Activated CD4-positive, alpha-beta T cell treated with anti-CD3 and anti-CD28 coated beads for 1 hour (primary cell): ENCODE measurements at places on chromosomes 4 and X.

DNA sequence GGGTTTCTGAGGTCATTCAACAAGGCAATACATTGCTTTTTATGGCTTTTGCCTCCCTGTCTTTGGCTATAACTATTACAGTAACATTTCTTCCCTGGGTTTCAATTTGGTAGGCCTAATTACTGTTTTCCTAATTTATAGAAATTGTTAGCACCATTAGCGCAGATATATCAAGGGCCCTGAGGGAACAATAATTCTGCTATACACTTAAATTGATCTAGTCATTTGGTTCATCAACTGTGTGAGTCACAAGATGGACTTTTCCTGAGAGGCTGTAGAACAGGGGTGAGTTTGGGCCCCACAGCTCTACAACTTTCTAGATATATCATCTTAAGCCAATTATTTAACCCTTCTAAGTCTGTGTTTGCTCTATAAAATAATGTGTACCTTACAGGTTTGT, 107.9 kb downstream of the COMMD8 start:
- DNase-seq: no peak

DNA sequence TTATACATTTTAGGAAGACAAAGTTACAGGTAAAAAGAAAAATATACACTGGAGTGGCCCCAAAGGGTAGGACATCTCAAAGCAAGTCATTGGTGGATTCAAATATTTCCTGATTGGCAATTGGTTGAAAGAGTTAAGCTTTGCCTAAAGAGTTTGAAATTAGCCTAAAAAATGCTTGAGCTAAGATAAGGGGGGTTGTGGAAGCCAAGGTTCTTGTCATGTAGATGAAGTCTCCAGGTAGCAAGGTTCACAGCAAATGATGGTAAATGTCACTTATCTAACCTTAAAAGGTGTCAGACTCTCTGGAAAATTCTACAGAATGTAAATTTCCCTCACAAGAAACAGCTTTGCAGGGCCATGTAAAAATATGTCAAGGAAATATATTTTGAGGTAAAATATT, 596.7 kb downstream of the FAT4 start:
- DNase-seq: no peak

DNA sequence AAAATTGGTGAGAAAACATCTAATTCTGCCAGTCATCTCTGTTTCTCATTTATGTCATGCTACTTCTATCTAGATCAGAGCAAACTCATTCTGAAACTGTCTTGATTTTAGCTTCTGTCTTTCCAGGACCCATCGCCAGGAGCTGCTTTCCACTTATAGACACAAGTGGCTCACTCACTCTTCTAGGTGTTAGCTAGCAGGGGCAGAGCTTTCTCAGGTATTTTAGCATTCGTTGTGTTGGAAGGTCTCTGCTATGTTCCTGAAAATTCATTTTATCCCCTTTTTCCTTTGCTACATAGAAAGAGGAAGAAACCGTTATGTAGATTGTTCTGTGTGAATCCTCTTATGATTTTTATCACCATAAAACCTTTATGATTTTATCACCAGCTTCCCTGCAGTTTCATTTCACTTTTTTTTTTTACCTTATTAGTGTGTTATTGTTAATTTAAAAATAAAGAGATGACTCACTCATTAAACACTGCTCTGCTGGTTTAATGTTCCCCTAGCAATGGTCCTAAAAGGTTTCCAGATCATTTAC, 246.6 kb upstream of the AADAT start:
- DNase-seq: no peak

DNA sequence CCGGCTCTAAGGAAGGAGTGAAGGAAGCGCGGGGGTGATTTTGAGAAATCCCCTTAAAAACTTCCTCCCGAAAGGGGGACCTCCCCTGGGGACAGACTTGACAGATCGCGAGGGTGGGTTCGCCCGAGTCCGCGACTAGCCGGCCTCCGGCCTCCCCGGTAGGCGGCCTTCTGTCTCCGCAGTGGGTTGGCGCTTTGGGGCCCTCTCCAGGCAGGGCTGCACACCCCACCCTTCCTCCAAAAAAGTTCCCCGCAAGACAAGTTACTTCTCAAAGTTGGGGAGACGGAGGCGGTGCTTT, 24.8 kb downstream of the HOPX start:
- DNase-seq: no peak

DNA sequence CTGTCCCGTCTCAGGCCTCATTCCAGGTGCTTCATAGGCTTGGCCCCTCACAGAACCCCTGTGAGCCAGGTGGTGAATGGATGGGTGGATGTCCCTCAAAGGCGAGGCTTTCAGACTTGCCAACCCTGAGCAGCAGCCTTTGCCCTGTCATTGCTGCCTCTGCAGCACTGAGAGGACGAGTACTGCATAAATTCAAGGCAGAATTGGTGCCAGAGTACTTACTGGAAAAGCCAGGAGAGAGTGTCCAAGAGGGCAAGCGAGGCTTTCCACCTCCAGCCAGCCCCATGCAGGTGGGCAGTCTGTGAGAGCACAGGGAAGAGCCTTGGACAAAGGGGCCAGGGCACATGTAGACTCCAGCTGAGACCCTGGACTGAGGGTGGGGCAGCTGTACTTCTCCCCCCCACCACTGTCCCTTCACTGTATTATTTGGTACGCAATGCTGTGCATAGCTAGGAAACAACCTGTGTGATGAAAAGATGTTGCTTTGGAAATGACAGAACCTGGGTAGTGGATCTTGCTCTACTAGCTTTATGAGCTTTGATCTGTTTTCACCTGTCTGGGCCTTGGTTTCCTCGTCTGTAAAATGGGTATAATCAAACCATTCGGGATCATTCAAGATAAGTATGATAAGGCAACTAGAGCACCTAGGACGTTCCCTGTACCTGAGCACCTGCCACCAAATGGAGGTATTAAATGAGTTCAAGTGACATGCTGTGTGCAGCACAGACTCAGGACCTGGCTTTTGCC, 224.9 kb upstream of the PSAPL1 start:
- no peak for DNase-seq

DNA sequence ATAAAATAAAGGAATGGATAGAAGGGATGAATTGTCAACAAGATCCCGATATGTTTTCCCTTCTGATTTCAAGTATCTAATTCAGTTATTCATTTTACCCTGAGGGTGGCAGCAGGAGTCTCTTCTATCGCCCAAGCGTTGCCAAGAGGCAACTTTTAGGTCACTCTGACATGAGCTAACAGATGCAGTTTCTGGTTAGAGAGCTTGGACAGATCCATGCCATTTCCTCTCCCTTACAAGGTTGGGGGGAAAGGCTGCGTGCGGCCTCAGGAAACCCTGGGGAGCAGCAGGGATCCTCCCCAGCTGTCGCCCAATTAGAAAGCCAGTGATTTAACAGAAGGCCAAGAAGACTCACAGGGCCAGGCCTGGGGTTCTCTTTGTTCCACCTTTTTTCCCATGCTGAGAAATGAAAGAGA, 35.3 kb upstream of the WAS start:
- peak; percentile 11 for DNase-seq

- DNase-seq: no peak
Observed at GRCh38 chr4:155543126-155543765, 123.4 kb upstream of the GUCY1A1 start.

GRCh38 chr4:4781936-4782707, 77.3 kb upstream of the MSX1 start:
- DNase-seq: no peak

- DNase-seq: no peak
Observed at GRCh38 chr4:46994007-46994405, 625 bp upstream of the GABRA4 start.

GRCh38 chr4:61296144-61296543, 96.0 kb downstream of the ADGRL3 start:
- no peak for DNase-seq

DNA sequence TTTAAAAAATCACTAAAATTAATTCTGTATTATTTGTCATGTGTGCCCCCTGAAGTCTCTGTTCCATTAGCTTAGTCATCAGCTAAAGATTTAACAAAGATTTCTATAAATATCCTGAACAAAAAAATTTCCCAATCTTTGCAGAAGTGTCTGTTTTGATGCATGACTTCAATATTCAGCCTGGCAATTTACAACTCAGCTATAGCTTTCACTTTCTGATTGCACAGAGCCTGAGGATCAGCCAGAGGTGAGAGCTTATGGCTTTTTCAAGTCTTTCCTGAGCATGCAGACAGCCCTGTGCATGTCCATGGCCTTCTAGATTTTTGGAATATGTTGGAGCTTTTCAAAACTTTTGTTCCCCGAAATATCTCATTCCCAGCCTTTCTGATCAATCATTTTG, 420.1 kb downstream of the ZNF674 start:
- no peak for DNase-seq

- DNase-seq: no peak
Observed at GRCh38 chr4:34362654-34363053, 1881.7 kb downstream of the ARAP2 start.

DNA sequence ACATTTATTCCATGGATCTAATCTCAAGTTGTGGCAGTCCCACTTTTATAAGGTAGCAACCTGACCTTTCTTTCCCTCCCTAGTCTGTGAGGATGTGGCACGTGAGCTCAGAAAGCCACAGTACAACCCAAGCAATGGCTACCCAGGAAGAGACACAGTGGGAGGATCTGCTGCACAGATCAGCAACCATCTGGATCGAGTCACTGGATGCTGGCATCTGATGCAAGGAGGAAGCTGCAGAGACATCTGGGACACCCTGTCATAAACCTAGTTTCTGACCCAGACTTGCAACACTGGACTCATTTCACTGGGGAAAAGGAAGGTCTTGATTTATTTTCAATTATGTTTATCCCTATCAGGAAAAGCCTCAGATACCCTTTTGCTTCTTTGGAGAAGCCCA, 327.1 kb downstream of the PAPSS1 start:
- no peak for DNase-seq

GRCh38 chrX:9530848-9531274, 66.0 kb downstream of the TBL1X start:
- DNase-seq: peak; percentile 18

DNA sequence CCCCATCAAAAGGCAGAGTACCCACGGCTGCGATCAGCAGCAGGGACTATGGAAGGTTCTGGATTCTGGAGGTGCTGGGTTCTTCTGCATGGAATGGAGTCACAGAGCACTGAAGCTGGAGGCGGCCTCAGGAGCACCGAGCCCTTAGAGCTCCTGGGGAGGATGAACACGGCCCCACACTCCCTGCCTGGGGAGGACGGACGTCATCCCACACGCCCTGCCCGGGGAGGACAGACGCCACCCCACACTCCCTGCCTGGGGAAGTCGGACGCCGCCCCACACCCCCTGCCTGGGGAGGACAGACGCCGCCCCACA, 9.9 kb downstream of the LRPAP1 start:
- DNase-seq: no peak

- DNase-seq: no peak
Observed at GRCh38 chrX:101973066-101973465, 41.2 kb upstream of the ZMAT1 start.

GRCh38 chr4:151408380-151408629, 671 bp upstream of the FHIP1A start:
- no peak for DNase-seq

GRCh38 chr4:139734201-139734874, 68.7 kb downstream of the MGST2 start:
- DNase-seq: no peak

GRCh38 chr4:150821641-150822040, 193.4 kb downstream of the LRBA start:
- no peak for DNase-seq

DNA sequence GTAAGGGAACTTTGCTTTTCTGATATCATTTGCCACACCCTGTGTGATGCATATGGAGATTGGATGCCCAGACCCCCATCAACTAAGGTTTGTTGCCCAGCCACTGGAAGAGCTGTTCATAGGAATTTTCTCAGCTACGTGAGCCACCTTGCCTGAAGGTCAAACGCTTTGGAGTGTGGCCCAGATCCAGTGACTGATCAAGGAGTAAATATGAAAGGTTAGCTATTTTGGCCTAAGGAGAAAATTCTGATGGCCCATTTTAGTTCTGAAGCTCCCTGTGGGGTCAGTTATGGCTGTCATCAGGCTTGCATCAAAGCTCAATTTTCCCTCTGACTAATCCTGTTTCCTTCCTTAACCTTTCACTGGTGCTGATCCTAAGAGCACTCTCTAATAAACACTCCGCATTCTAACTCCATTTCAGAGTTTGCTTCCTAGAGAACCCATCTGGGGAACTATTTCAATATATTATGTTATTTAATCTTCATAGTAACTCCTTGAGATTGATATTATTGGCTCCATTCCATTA, 407.7 kb downstream of the SPRY1 start:
- no peak for DNase-seq

DNA sequence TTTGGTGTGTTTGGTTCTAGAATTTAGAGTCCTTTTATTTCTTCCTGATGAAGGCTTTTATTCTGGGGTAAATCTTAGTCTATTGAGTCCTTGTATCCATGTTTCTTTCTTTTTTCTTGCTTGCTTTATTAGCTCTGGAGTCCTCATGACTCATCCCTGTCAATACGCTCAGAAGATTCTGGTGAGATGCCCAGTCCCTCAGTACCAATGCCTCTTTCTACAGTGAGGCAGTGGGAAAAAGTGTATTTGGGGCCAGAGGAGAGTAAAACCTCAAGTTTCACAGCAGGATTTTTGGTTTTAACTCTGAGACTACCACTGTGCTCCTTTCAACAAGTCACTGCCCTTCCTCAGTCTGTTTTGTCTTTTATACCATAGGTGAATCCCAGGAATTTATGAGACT, 368.0 kb downstream of the GBA3 start:
- DNase-seq: no peak

DNA sequence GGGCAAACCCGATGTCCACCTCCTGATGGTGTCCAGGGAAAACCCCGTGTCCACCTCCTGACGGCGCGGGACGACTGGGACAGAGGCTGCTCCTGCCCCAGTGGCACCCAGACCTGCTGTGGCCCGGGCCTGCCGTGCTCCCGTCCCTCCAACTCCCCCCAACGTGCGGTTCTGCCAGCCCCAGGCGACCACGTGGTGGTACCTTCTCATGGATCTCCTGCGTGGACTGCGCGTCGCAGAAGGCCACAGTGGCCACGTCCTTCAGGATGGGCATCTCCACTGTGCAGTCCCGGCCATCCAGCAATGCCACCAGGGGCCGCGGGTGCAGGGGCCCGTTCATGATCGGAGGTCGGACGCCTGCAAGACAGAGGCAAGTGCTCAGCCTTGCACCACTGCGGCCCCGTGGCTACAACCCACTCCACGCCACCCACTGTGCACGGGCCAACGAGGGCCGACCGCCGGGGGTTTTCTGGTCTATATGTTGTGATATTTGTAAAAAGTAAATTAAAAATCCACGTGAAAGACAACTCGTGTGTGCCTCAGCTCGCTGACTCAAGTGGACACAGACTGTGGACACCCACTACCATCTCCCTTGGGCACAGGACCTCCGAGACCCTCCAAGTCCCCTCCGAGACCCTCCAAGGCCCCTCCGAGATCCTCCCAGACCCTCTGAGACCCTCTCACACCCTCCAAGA, 10.8 kb downstream of the CTBP1 start:
- DNase-seq: no peak
